Left lobe of liver (tissue), 2 donors: ENCODE measurements at places on chromosomes 6 and 20. TPM values are rescaled to one million over a fixed set of nuclear protein-coding genes. Genes with fewer than 3 reads are reported as not detected.

The RTF2 gene
- total RNA-seq: 31.7 TPM

The RHAG gene
- 0.38 TPM for total RNA-seq

The RSPH4A gene
- total RNA-seq: not detected

The VSTM2L gene
- total RNA-seq: 4.4 TPM
